Gastrocnemius medialis (tissue), 4 donors: ENCODE measurements at places on chromosomes 3 and 15. TPM values are rescaled to one million over a fixed set of nuclear protein-coding genes. Genes with fewer than 3 reads are reported as not detected.

DNA sequence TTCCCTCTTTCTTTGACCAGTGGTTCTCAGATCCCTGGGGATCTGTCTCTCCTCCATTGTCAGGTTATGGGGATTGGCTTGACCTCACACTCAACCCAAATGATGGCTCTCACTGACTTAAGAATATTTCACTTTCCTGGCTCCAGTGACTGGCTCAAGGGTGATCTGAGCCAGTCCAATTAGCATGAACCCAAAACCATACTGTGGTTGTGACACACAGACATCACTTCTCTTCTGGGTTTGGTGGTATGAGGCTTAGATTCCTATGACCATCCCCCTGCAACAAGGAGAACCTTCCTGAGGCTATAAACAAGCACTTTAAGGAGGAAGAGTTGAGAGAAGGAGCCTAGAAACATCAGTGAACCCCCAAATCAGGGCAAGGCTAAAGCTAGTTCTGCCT lies 85.8 kb downstream of the KCNAB1 start:
- no peaks in the 10 kb centered on the region for H3K27me3 ChIP-seq
- no peaks in the 10 kb centered on the region for H3K36me3 ChIP-seq
- H3K4me3 ChIP-seq, result no peak overlapping the region
- no peak for DNase-seq

DNA sequence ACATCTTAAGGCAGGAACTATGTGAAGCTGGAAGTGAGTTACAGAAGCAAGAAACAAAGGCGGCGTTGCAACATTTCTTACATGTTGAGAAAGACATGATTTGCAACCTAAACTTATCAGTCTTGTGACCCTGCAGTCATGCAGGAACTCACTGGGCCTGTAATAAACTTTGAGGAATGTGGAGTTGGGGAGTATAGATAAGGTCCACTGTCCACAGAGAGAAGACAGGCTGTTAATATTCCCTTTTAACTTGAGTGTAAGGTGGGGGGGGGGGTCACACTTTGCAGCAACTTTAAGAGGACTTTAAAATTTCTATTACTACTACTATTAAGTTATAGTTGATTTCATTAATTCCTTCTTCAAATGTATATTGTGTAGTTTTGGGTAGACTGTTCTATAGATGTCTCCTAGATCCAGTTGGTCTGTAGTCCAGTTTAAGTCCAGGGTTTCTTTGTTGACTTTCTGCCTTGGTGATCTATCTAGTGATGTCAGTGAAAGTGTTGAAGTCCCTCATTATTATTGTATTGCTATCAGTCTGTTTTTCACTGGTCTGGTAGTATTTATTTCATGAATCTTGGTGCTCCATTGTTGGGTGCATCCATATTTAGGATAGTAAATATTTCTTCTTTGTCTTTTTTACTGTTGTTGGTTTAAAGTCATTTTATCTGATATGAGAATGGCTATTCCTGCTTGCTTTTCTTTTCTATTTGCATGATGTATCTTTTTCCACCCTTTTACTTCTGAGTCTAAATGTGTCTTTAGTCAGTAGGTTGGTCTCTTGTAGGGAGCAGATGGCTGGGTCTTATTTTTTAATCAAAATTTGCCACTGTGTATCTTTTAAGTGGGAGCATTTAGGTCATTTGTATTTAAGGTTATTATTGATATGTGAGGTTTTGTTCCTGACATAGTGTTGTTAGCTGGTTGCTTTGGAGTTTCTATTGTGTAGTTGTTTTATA lies 15.6 kb upstream of the FAM98B start:
- H3K36me3 ChIP-seq, result no peaks in the 10 kb centered on the region
- no peak overlapping the region for H3K4me3 ChIP-seq
- DNase-seq, result no peak
- H3K4me1 ChIP-seq, result no peaks in the 10 kb centered on the region
- H3K27ac ChIP-seq, result no peak overlapping the region

The NTRK3 gene
- total RNA-seq, result 0.85 TPM

The AHSG gene
- not detected for total RNA-seq

- no peaks in the 10 kb centered on the region for H3K4me1 ChIP-seq
- H3K4me3 ChIP-seq, result no peak overlapping the region
- no peaks in the 10 kb centered on the region for H3K36me3 ChIP-seq
- no peak for DNase-seq
- no peak overlapping the region for H3K27ac ChIP-seq
These were observed 624.8 kb upstream of the LMCD1 start for GRCh38 chr3:7876741-7877297.

The CLDN18 gene
- total RNA-seq, result not detected

DNA sequence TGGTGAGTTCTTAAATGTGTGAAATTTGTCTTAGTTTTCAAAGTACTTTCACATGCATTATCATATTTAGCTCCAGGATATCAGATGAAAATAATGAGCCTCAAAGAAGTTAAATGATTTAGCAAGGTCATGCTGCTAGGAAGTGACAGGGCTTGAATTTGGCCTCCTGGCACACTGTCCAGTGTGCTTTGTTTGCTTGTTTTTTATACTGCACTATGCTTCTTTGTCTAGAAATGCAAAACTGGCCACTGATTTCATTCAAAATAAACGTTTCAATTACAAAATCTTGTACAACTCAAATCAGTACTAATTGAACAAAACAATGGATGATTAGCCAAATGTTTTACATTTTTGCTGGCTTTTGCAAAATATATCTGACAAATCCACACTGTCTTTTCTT lies 583.3 kb upstream of the CBLB start:
- H3K36me3 ChIP-seq, result no peaks in the 10 kb centered on the region
- H3K27ac ChIP-seq, result no peak overlapping the region
- H3K4me3 ChIP-seq, result no peak overlapping the region
- peaks cover 20% of the 10 kb centered on the region for H3K4me1 ChIP-seq
- no peak for DNase-seq
- H3K27me3 ChIP-seq, result no peaks in the 10 kb centered on the region

GRCh38 chr3:100354850-100355249 lies 20.3 kb downstream of the NIT2 start:
- no peak for DNase-seq
- no peak overlapping the region for H3K27ac ChIP-seq
- no peak overlapping the region for H3K4me3 ChIP-seq

GRCh38 chr15:47404877-47405276 lies 312.4 kb upstream of the SEMA6D start:
- no peaks in the 10 kb centered on the region for H3K36me3 ChIP-seq
- DNase-seq, result no peak
- H3K4me1 ChIP-seq, result no peaks in the 10 kb centered on the region
- H3K27ac ChIP-seq, result no peak overlapping the region
- H3K27me3 ChIP-seq, result no peaks in the 10 kb centered on the region

The TM4SF4 gene
- 2.3 TPM for total RNA-seq

The CRTAP gene
- total RNA-seq, result 78.9 TPM

GRCh38 chr15:77001966-77002365 lies 7.0 kb downstream of the PSTPIP1 start:
- H3K27ac ChIP-seq, result no peak overlapping the region
- H3K4me3 ChIP-seq, result no peak overlapping the region

GRCh38 chr3:29521751-29522150 lies 240.9 kb downstream of the RBMS3 start:
- H3K4me3 ChIP-seq, result no peak overlapping the region
- H3K4me1 ChIP-seq, result peaks cover 18% of the 10 kb centered on the region
- no peak for DNase-seq
- no peaks in the 10 kb centered on the region for H3K27me3 ChIP-seq
- no peaks in the 10 kb centered on the region for H3K36me3 ChIP-seq

GRCh38 chr15:52642386-52643361 lies 36.5 kb downstream of the ATOSA start:
- peaks cover 61% of the 10 kb centered on the region for H3K4me1 ChIP-seq
- no peak for DNase-seq
- no peaks in the 10 kb centered on the region for H3K36me3 ChIP-seq
- peak overlapping the region; percentile 82 for H3K27ac ChIP-seq
- no peak overlapping the region for H3K4me3 ChIP-seq
- H3K27me3 ChIP-seq, result no peaks in the 10 kb centered on the region

DNA sequence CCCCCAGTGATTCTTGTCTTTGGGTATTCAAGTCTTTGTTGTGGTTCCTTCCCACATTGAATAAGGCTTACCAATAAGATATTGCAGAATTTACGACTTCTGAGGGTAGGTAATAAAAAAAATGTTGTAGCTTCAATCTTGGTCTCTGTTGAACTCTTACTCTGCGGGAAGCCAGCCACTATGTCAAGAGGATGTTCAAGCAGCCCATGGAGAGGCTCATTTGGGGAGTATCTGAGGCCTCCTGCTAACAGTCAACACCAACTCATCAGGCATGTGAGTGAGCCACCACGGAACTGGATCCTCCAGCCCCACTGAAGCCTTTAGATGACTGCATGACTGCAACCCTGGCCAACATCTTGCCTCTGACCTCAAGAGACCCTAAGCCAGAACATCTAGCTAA lies 3.2 kb upstream of the TBC1D23 start:
- H3K27me3 ChIP-seq, result no peaks in the 10 kb centered on the region
- no peak overlapping the region for H3K4me3 ChIP-seq
- no peaks in the 10 kb centered on the region for H3K36me3 ChIP-seq
- DNase-seq, result no peak
- H3K27ac ChIP-seq, result peak overlapping the region; percentile 2

DNA sequence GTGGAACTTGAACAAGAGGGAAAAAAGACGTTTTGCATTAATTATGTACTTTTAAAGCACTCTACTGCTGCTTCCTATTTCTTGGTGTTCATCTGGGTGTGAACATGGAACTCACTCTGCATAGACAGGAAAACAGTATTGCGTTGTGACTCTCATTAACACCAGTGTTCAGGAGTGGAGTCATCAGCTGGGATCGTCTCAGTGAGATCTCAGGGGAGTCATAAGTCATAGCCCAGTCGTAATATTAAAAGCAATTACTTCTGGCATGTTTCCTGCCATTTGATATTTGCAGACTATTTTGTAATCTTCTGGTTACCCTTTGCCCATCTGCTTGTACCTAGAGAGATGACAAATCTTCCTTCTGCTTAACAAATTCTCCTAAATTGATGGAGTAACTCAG lies 462.0 kb upstream of the ATP11B start:
- DNase-seq, result no peak
- H3K27ac ChIP-seq, result no peak overlapping the region
- H3K4me1 ChIP-seq, result no peaks in the 10 kb centered on the region
- no peaks in the 10 kb centered on the region for H3K27me3 ChIP-seq

The XRN1 gene
- total RNA-seq, result 41.8 TPM

- H3K36me3 ChIP-seq, result no peaks in the 10 kb centered on the region
- no peaks in the 10 kb centered on the region for H3K4me1 ChIP-seq
- no peaks in the 10 kb centered on the region for H3K27me3 ChIP-seq
- no peak overlapping the region for H3K4me3 ChIP-seq
These were observed 55.7 kb upstream of the SMAD6 start for GRCh38 chr15:66646308-66646707.

The FGF12 gene
- total RNA-seq, result 1.2 TPM

DNA sequence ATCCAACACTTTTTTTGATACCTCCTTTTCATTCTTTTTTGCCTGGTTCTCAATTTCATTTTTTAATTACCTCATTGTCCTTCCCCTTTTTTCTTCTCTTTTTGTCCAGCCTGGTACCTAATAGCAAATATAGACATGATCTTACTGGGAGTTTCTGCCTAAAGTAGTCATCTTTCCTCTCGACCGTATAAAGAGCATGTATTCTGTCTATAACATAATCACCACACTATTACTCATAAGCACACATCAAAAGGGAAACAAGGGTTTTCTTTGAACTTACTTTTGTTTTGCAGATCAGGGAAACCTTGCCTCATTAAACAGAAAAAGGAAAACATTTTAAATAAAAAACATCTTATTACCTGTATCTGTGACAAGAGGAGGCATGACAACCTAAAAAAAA lies 33.0 kb downstream of the FAM98B start:
- peaks cover 17% of the 10 kb centered on the region for H3K36me3 ChIP-seq
- no peaks in the 10 kb centered on the region for H3K4me1 ChIP-seq
- no peak overlapping the region for H3K27ac ChIP-seq
- DNase-seq, result no peak
- no peak overlapping the region for H3K4me3 ChIP-seq

DNA sequence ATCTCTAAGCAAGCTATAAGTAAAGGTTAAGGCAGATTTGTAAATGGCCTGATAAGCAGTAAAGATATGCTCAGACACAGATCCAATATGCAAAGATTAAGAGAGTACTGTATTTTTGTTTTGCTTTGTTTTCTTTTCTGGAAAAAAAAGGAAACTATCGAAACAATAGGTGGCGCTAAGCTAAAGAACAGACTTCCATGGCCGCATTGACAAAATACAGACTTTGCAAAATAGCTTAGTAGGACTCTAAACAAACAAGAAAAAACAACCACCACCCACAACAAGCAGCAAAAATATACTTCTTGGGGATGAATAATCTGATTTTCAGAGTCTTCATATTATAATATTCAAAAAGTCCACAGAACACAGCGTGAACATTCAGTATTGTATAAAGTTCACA lies 758.4 kb upstream of the ROBO1 start:
- H3K4me1 ChIP-seq, result no peaks in the 10 kb centered on the region
- no peaks in the 10 kb centered on the region for H3K27me3 ChIP-seq
- H3K36me3 ChIP-seq, result no peaks in the 10 kb centered on the region
- no peak for DNase-seq

DNA sequence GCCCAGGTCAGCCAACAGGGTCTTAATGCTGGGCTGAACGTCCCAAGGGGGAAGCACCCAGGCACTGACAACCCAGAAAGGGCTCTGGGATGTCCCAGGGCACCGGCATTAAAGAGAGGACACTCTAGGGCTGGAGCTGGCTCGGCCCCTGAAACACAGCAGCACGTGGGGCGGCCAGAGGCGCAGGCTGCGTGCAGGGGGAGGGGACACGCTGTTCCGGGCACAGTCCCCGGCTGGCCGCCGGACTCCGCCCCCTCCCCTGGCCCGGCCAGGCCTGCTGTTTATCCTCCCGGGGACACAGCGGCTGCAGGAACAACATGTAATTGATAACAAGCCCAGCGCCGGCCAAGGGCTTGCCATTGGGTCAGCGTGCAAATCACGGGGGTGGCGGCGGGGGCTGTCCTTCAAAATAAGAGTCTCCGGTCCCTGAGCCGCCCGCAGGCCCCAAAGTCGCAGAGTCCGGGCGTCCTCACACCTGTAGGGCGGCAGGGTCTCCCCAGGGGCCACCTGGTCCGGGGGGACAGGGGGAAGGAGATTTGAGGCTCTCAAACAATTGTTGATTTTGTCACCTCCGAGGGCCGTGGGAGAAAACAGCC lies 1.3 kb downstream of the KLF15 start:
- peaks cover 14% of the 10 kb centered on the region for H3K36me3 ChIP-seq
- H3K4me3 ChIP-seq, result peak overlapping the region; percentile 82
- H3K27me3 ChIP-seq, result no peaks in the 10 kb centered on the region
- peak; percentile 99 for DNase-seq
- H3K4me1 ChIP-seq, result peaks cover 50% of the 10 kb centered on the region
